ENCODE measurements at places on chromosomes 3 and 15.

GRCh38 chr15:72783004-72783639, 436 bp downstream of the ADPGK start:
- peak; percentile 8 for DNase-seq

DNA sequence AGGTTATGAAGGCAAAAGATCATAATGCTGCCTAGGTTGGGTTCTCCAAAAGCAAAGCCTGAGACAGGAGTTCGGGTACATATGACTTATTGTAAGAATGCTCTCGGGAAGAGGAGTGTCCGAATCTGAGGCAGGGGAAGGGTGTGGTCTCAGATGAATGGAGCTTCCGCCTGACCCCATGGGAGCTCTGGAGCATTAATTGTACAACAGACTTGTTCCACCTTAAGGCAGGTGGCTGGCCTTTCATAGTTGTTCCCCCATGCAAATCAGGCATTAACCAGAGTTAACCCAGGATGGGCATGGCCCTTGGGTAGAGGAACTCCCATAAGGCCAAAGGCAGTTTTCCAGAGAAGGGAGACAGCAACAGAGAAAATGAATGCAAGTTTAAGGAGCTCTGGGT, 170.6 kb downstream of the MYRIP start:
- no peak for DNase-seq

GRCh38 chr15:90479656-90480055, 50.1 kb upstream of the CRTC3 start:
- no peak for DNase-seq

DNA sequence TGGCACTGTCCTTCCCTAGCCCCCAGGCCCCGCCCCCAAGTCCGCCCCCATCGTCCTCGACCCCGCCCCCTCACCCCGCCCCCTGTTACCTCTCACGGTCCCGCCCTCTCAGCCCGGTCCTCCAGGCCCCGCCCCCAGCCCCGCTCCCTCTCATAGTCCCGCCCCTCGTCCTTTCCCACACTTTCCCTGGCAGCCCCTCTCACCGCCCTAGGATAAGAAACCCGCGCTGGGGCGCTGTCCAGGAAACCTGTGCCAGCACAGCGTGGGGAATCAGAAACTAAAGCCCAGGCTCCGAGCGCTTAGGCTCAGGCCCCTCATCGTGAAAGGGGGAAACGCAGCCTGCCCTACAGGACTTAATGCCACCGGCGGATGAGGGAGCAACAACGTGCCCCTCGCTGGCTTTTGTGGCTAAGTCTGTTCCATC, 20.9 kb downstream of the TRPM1 start:
- DNase-seq: no peak

GRCh38 chr3:31713816-31714215, 181.1 kb downstream of the STT3B start:
- no peak for DNase-seq

GRCh38 chr3:122377975-122378374, 5.1 kb downstream of the MIX23 start:
- DNase-seq: no peak

DNA sequence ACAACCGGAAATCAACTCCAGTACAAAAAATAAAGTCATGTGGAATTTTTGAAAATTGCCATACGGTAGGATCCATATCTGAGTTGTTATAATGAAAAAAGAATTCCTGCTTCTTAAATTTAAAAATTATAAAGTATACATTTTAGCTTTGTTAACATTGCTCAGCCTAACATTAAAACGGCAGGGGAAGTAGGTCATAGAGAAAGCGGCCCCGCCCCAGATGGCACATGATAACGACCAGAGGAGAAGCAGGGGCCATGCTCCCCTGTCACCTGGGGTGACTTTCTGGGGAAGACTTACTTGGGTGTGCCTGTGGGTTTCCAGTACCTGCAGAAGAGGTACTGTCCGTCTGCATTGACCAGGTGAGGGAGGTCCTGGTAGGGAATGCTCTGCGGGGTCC, 921 bp downstream of the MGLL start:
- DNase-seq: no peak

DNA sequence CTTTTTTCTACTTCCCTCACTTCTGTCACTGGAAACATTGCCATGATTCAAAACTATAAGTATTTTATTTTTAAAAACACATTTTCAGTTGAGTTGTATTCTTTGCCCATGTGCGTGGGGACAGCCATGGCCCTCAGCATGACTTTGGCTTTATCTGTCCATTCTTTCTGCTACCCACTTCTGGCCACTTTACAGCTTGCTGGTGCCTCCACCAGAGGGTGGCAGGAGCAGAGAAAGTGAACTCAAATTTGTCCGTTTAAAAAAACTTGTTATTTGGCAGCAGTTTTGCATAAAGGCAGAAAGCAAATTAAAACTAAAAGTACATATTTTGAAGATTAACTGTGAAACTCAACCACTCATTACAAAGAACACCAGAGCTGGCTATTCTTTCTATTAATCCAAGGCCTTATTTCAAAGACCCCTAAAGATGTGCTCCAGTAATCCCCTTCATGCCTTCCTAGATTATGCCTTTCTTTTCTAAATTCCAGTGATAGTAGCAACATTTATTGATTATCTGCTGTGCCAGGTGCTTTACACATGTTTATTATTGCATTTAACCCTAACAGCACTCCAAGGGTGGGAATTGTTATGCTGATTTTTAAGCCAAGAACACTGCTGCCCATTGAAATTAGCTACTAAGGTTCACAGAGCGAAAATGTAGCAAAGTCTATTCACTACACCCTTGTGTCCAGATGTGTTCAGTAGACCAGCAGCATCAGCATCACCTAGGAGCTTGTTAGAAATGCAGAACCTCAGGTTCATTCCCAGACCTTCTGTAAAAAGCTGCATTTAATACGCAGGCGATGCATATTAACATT, 134.8 kb downstream of the THRB start:
- DNase-seq: no peak
